GOT3 (cell line): ENCODE measurements at places on chromosomes 1 and 21.

DNA sequence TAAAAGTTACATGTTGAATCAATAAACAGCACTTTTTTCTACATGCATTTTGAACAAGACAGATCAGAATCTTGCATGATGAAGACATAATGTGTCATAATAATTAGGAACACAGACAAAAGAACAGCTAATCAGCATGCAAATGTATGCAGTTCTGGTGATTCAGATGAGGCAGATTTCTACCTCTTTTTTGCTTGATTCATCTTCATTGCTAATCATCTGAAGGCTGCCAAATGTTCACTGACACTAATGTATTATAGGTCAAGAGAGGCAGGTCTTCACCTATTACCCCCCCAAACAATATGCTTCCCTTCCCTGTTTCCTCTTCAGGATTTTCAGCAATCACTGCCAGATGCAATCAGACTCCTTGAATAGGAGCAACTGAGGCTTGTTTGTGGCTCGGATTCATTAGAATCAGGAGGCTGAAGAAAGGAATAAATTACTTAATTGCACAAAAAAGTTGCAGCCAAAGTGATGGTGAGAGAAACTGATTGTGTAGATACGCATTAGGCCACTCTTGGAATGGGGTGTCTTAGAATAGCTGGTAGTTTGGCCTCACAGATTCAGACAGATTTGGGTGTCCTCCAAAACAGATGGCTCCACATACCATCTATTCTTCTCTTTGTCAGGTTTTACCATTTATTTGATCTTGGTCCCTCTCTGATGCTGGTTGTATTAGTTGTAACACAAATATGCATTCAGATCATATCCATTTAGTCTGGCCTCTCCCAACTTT lies 275.4 kb downstream of the RPS6KC1 start:
- no peak for DNase-seq

GRCh38 chr1:45381243-45381642 lies 41.0 kb upstream of the MUTYH start:
- no peak for DNase-seq

DNA sequence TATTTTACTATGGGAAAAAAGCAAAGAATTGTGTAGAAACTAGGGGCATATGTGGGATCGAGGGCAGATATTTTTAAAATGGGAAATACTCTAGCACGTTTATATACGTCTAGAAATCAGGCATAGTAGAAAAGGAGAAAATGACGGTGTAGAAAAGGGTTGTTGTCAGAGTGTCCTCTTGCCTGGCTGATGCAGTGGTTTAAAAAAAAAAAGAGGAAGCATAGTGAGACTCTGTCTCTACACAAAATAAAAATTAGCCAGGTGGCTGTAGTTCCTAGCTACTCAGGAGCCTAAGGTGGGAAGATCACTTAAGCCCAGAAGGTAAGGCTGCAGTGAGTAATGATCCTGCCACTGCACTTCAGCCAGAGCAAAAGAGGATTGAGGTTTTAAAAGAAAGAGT lies 64.7 kb upstream of the LRRC7 start:
- no peak for DNase-seq

- no peak for DNase-seq
These were observed 5.1 kb upstream of the SMIM1 start for GRCh38 chr1:3767328-3767925.

- DNase-seq = no peak
These were observed 65.3 kb upstream of the ZNF326 start for GRCh38 chr1:89929467-89930063.

DNA sequence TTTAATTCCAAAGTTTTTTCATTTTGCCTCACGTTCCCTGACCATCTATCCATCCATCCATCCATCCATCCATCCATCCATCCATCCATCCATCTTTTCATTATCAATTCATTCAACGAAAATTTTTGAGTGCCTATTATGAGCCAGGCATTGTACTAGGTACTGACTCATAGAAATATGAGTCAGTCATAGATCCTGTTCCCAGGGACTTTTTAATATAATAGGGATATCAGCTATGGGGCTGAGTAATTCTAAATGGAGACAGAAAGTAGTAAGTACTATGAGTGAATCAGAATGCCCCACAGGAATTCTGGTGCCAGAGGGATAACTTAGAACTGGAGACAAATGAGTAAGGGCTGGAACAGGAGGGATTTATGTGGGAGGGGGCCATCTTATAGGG lies 49.8 kb upstream of the GNG12 start:
- DNase-seq = no peak

- no peak for DNase-seq
These were observed 138.6 kb upstream of the JUN start for GRCh38 chr1:58922302-58923089.

DNA sequence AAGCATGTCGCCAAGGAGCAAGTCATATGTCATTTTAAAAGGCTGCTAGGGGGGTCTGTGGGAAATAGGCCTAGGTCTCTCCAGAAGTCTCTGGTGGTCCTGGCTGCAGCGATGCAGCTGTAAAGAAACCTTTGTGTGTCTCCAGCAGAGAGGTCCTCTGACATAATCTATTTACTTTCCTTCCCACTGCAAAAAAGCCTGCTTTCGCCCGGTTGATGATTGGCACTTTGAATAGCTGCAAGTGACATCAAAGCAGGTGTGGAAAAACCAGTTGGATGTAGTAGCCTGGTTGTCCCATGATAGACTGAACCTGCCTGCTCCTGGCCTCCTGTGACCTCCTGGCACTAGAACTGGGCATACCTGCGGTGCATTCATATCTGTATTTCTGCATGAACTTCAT lies 13.8 kb downstream of the RASSF5 start:
- DNase-seq = no peak

GRCh38 chr1:47950471-47950870 lies 46.7 kb downstream of the TRABD2B start:
- no peak for DNase-seq

GRCh38 chr1:157274698-157275534 lies 136.7 kb upstream of the ETV3 start:
- DNase-seq = no peak

DNA sequence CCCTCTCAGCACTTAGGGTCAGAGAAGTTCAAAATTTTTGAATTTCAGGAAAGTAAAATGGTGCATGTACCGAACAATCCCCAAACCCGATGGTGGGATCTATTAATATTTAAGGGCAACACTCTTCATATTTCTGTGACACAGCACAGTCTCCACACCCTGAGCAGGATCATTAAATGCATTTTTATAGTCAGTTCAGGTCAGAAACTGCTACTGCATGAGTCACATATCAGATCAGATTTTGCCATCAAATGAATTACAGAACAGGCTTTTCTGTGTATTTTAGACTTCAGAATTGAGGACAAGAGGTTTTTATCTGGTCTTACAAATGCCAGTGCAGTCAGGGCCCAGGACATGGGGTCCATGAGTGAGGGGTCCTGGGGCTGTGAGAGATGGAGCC lies 79.2 kb downstream of the RIPK4 start:
- no peak for DNase-seq

GRCh38 chr1:27884006-27884954 lies 11.9 kb downstream of the THEMIS2 start:
- DNase-seq = no peak

DNA sequence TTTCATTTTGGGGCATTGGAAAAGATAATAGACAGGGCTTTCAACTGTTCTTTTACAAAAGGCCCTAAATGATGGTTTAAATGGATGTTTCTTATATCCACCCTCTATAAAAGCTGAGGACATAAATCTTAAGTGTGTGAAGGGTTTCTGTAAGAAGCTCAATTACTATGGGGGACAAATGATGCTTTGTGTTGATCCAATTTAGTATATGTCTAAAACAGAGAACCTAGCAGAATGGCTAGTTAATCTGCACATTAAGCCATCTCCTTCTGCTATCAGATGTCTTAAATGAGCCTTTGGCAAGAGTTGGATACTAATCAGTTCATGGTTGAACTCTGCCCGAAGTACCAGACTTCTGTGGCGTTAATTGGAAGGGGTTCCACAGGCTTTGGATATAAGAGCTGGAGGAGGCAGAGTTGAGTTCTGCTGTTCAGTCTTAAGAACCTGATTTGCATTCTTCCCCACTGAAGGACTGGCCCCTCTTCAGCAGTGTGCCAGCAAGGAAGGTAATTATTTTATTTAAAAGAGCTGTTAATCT lies 43.1 kb downstream of the PTGFRN start:
- DNase-seq = no peak

DNA sequence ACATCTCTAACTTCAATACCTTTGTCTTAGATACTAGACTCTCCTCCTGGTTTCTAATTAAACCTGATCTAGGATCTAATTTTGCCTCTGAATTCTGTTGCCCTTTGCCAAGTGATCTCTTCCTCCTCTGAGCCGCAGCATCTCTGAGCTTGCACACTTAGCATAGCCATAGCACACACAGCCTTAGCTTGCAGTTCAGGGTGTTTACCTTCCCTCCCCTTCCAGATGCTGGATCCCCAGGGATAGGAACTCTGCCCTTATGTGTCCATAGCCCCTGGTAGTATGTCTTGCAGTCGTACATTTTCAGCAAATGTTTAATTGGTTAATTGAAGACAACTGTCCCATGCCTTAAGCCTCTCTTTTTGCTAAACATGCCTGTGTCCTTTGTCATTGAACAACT lies 30.3 kb downstream of the SELL start:
- DNase-seq = no peak

GRCh38 chr1:216410026-216410425 lies 13.2 kb downstream of the USH2A start:
- DNase-seq = no peak

DNA sequence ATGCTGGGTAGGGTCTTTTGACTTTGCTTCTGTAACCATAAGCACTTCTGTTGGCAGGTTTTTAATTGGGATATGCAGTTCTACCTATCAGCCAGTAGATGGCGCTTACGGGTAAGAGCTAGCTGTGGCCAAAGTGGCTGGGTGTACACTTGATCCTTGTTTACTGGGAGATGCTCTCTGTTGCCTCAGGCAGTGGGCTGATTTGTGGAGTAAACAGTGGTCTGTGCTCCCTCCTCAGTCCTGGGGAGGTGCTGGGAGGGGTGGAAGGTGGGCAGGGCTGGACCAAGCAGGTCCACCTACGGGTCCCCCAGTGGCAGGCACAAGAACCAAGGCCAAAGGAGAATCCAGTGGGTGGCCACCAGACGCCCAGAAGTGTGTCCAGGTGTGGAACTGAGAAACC lies 43.4 kb downstream of the RALGPS2 start:
- no peak for DNase-seq

- no peak for DNase-seq
These were observed 5.5 kb downstream of the EPHA10 start for GRCh38 chr1:37759451-37759850.

DNA sequence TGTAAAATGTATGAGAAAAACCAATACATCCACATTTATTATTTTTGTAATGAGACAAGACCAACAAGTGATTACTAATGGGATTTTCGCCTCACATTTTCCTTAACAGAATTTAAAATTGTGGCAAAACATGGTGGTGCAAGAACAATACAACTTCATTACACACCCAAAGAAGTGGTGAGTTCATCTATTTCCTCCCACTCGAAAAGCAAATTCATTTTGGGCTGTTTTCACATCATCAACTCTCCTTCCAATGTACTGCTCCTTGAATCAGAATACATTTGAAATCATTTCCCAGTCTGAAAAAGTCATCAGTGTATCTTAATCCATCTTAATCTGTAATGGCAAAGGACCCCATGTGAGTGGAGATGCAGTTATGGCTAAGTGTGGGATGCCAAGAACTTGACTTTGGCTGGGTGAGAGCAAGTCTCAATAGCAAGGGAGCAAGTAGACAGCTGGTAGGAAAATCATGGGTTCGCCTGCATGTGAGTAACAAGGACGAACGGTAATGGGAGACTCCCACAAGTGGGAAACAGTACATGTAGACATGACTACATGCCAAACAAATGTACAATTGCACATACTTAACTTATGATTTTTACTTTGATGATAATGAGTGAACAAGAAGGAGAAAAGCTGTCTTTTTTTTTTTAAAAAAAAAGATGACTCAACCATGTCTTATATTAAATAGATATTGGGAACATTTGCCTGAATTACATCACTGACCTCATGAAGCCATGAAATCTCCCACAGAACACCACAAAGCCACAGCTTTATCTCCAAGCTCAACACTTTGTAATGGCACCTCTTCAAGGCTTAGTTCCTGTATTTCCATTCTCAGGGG lies 46.0 kb downstream of the RUNX1 start:
- DNase-seq = no peak
